SHP77 (cell line): ENCODE measurements at places on chromosomes 1 and 21.

DNA sequence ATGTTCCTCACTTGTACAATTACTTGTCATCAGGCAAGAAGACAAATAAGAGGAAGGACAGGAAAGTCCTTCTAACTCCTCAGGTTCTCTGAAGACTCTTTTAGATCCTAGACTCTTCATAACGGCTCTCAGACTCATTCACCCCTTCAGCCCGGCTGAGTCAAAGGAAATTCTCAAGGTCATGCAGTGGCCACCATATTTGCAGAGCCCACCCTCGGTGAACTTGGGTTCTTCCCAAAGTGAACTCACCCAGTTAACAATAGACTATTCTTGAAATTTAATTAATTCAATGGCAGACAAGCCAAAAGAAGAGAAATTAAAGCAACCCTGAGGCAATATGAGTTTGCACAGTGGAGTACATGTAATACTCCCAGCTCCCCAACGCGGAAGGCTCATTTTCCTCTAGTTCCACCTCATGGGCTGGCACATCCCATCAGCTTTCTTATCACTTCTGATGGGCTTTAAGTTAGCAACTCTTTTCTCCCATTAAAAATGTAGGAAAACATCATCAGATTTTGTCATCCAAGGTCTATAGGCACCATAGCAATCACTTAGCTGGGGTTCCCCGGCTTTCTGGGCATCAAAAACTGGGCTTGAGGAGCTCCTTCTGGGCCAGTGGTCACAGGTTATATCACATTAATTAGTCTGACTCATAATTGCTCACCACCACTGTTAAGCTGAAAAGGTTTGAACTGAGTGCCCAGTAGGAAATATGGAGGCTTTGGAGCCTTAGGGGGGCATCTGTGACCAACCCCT, 27.8 kb upstream of the TIAM1 start:
- no peak for DNase-seq

- DNase-seq: no peak
Observed at GRCh38 chr1:230798491-230798890, 51.3 kb downstream of the CAPN9 start.

GRCh38 chr1:119829625-119830024, 18.4 kb upstream of the REG4 start:
- no peak for DNase-seq

DNA sequence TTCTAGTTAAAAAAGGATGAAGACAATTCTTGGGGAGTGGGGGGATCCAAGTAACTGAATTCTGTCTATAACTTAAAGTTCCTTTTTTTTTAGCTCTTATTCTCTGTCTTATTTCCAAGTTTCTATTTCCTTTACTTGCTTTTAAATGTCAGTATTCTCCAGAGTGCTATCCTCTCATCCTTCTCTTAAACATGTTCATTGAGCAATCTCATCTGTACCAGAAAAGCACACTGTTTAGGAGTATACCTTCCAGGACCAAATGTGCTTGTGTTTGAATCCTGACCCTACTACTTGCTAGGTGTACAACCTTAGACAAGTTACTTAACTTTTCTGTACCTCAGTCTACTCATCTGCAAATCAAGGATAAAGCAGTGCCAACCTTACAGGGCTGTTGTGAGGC, 50.1 kb downstream of the AKT3 start:
- DNase-seq: no peak

GRCh38 chr1:151993084-151993733, 450 bp downstream of the S100A10 start:
- no peak for DNase-seq

- peak; percentile 90 for DNase-seq
Observed at GRCh38 chr1:25904943-25905679, 1.1 kb downstream of the STMN1 start.

DNA sequence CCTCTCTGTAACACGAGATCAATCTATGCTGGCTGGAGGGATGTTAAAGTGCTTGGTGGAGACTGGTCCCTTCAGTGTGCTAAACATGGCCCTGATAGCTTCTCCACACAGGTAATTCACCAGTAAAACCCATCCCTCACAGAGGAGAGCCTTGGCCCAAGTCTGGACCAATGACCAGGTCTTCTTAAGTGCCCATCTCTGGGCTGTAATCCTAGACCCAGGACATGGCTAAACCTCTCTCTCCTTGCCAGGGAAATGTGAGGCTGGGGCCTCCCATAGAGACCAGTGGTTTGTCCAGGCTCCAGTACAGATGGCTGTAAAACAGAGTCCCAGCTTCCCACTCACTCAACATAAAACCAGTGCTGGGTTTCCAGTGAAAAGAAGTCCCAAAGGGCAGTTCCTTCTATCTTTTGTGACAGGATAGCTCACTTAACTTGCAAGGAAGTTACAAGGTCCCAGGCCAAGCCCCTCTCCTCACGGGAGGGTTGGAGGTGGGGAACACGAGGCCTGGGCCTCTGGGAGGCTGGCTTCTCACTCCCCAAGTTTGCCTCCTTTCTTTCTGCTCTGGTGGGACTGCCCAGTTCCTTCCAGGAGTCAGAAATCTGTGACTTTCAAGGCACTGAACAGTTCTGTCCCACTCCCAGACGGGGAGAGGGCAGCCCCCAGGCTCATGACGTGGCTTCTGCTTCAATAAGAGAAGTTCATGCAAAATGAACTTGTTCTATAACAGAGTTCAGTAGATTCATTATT, 2.2 kb upstream of the KIF17 start:
- no peak for DNase-seq

- no peak for DNase-seq
Observed at GRCh38 chr1:183735069-183735860, 69.7 kb upstream of the RGL1 start.
